Stimulated activated CD8-positive, alpha-beta memory T cell treated with anti-CD3 and anti-CD28 coated beads, Interleukin-2, amount 100 ng/mL, for 48 hours (primary cell): ENCODE measurements at places on chromosomes 4 and X.

DNA sequence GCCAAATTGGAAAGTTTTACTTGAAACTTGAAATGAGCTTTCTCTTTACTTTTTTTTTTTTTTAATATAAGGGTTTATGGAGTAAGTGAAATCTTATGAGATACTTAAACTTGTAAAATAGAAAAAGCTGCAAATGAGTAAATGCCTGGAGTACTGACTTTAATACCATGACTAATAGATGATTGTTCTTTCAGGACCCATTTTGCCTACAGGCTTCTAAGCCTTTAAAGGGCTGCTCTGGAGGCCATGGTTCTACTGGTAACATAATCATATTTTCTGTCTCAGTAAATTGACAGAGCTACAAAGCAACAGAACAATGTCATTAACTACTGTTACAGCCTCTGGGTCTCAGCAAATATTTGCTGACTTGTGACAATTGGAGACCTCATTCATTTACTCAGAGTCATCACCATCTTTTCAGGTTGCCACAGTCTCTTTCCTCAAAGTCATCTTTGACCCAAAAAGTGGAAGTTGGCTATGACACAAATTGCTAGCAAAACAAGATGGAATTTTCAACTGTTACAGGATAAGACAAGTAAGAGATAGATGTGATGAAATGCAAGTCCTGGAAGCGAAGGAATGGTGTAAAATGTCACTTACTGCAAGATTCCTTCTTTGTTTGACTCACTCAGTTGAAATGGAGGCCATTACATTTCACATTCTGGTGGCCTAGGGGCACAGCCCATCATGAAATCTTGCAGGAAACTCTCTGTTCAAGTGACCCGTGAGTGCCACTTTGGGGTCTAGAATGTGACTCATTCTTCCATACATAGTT lies 132.7 kb downstream of the BTC start:
- DNase-seq, result no peak

GRCh38 chrX:31168551-31168950 lies 96.7 kb upstream of the FTHL17 start:
- no peak for DNase-seq

DNA sequence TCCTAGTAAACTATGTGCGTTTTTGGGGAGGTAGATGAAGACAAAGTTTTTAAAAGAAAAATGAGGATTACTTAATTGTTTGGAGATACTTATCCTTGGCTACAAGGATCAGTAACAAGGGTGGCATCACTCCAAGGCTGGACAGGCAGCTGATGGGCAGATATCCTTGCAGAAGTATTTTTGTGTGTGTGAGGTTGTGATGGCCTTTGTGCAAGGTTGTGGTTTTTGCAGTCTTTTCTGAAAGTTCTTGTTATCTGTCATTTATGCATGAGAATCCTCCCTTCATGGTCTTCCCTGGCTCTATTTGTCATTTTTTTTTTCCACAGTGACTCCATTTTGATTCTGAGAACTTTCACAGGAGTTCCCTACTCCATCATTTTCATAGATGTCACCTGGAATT lies 96.0 kb upstream of the C1GALT1C1 start:
- DNase-seq, result no peak

DNA sequence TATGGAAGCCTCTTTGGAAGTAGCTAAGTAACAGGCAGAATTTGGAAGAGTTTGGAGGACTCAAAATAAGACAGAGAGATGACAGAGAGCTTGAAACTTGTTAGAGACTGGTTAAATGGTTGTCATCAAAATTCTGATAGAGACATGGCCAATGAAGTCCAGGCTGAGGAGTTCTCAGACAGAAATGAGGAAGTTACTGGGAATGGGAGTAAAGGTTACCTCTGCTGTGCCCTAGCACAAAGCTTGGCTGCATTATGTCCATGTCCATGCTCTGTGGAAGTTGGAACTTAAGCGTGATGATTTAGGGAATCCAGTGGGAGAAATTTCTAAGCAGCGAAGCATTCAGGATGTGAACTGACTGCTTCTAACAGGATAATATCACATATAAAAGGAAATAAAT lies 146.2 kb upstream of the NDST4 start:
- no peak for DNase-seq

- no peak for DNase-seq
These were observed 117.1 kb upstream of the DKK2 start for GRCh38 chr4:107153228-107153627.

DNA sequence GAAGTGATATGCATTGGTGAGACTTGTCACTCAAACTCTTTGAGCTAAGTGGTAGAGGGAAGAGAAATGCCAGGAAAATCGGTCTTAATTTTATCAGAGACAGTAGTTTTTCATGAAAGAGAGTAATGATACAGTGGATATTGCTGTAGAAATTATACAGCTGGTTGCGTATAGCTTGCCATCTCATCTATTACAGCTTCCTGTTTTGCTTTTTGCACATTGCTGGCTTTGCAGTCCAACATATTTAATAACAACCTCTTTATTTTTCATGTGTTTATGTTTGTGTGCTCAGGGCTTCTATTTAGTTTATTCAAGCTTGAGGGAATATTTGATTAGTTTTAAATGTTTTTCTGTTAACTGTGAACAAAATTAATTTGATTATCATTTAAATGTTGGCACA lies 11.5 kb downstream of the SMAD1 start:
- no peak for DNase-seq
